Stimulated activated CD4-positive, alpha-beta T cell treated with anti-CD3 and anti-CD28 coated beads, Interleukin-1b, Interleukin-23, amount 100 ng/mL, for 1 hour (primary cell): ENCODE measurements at places on chromosomes 1 and 21.
A peak's percentile ranks its signal among the peaks of the same experiment; 100 is the strongest.

DNA sequence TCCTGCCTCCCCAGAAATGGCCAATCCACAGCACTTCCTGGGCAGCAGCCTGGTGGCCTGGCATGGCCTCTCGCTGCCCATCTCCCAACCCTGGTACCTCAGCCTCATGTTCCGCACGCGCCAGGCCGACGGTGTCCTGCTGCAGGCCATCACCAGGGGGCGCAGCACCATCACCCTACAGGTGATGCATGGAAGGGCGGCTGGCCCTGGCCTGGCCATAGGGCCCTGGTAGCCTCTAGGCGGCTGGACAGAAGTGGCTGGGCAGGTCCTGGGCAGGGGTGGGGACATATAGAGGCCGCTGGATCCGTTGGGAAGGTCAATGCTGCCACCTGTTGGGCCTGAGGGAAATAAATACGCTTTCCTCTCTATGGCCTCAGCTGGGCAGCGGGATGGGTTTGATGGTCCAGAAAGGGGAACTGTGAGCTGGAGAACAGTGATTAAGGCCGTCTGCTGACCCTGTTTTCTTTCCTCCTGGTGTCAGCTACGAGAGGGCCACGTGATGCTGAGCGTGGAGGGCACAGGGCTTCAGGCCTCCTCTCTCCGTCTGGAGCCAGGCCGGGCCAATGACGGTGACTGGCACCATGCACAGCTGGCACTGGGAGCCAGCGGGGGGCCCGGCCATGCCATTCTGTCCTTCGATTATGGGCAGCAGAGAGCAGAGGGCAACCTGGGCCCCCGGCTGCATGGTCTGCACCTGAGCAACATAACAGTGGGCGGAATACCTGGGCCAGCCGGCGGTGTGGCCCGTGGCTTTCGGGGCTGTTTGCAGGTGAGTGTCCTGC lies 14.4 kb downstream of the CELSR2 start:
- DNase-seq = peak; percentile 42

DNA sequence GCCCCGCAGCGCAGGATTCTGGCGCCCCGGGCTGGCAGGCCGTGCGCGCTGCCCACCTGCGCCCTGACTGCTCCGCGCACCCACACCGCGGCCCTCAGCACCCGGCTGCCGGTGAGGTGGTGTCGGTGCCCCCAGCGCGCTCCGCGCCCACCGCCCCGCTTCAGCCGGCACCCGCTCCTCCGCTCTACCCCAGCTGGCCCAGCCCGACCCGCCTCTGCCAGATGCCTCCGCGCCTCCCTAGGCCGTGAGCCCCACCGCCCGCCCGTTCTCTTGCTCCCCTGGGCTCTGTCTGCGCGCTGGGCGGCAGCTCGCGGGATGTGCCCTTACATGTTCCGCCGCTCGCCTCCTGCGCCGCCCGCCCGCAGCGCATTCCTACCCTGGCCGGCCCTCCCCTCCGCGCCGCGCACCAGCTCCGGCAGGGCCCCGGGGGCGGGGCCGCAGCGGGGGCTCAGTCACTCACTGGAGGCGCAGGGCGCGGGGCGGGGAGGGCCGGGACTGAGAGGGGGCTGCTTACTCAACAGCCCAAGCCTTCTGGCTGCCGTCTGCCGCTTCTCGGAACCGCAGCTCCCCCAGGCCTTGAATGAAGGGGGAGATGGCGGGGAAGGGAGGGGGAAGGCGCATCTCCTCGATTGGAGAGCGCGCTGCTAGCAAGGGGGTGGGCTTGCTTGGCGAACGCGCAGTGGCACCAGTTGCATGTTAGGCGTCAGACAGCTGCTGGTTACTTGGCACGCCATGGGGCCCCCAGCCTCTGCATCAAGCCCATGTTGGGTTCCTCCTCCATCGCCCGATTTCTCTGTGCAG lies at the start of gene PHLDA3:
TSS of gene PHLDA3 (minus strand) at position 345 of the 801 bp plus-strand sequence. CDS start 402 bp downstream, outside the sequence.
- DNase-seq = no peak

DNA sequence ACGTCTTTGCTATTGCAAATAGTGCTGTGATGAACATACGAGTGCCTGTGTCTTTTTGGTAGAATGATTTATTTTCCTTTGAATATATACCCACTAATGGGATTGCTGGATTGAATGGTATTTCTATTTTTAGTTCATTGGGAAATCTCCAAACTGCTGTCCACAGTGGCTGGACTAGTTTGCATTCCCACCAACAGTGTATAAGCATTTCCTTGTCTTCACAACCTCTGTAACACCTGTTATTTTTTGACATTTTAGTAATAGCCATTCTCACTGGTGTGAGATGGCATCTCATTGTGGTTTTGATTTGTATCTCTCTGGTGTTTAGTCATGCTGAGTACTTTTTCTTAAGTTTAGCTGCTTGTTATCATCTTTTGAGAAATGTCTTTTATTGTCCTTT lies 215.0 kb downstream of the FMN2 start:
- DNase-seq = no peak

DNA sequence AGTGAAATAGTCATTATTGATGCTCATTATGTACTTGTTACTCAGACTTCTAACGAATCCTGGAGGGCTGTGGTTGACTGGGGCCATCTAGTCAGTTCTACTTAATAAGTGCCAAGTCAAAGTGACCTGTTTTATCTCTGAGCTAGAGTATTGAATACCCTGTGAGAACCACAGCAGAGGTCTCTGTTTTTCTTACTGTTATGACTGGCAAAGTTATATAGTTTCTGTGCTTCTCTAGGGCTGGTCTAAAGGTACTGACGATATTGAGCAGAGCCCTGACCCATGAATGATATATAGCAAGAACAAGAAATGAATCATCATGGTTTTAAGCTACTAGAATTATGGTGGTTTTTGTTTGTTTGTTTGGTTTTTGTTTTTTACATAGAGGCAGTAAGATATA lies 555.8 kb downstream of the PLA2G4A start:
- no peak for DNase-seq

DNA sequence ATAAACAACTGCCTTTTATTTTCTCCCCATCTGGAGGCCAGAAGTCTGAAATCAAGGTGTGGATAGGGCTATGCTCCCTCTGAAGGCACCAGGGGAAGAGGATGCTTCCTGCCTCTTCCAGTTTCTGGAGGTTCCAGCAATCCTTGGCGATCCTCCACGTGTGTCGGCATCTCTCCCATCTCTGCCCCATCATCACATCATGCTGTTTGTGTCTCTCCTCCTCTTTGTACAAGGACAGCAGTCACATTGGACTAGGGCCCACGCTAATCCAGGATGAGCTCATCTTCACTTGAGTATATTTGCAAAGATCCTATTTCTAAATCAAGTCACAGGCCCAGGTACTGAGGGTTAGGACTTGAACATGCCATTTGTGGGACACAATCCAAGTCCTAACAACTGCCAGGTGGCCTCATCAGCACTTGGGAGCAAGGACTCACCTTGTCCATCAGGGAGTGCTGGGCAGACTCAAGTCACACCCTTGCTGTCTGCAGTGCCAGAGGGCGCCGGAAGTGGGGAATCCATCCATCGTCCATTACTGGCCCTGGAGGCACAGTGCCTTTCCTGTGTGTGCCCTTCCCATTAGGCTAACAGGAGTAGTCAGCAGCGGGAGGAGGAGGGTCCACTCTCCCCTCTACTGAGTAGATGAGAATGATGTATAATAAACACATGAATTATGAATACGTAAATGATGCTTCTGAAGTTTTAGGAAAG lies 185.4 kb upstream of the AJAP1 start:
- no peak for DNase-seq

DNA sequence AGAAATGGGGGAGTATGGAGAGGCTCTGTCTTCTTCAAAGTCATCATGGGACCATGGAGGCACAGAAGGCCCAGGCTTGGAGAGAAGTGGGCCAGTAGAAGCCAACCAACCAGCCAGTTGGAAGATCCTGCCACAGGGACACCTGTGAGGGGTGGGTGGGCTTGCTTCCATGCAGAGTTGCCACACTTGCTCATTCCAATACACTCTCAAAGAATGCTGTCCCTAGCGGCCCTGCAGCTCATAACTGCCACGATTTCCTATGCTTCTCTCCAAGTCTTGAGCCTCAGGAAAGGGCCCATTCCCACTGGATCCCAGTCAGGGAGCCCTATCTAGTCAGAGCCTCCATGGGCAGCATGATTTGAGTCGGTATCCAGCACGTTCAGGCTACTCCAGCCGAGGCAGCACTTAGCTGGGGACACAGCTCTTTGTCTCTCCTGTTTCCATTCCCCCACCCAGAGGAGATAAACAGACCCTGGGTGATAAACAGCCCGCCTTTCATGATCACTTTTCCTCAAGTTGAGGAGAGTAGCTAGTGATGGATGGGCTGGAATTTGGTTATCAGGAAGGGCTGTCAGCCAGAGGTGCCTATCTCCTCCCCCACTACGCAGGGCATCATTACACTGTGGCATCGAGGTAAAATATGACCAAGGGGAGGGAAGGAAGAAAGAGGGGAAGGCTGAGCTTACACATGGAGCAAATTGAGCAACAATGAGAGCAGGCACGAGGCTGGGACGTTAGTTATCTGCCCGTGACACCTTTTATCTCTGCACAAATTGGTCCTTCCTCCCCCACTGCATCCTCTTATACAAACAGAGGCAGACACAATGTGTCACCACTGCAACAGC lies 64.6 kb downstream of the ERI3 start:
- no peak for DNase-seq

DNA sequence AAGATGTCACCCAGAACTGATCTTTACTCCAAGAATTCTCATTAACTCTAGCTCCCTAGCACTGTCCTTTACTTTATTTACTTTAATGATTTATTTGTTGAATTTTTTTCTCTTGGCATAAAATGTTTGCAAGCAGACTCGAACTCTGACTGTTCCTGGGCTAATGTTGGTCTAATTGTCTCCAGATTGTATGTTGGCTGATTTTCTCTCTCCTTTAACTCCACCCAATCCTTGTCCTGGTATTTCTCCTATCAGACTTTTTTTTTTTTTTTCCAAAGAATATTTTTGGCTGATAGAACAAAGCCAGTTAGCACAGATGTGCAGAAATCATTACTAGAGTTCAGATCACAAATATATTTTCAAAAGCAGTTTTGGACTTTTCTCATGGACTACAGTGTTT lies 82.6 kb downstream of the ATF6 start:
- DNase-seq = no peak

- no peak for DNase-seq
These were observed 11.7 kb downstream of the UBE2G2 start for GRCh38 chr21:44789880-44790279.

- DNase-seq = no peak
These were observed 111.8 kb upstream of the PALMD start for GRCh38 chr1:99533909-99534637.

- no peak for DNase-seq
These were observed 93.3 kb upstream of the CD1D start for GRCh38 chr1:158087320-158087927.

DNA sequence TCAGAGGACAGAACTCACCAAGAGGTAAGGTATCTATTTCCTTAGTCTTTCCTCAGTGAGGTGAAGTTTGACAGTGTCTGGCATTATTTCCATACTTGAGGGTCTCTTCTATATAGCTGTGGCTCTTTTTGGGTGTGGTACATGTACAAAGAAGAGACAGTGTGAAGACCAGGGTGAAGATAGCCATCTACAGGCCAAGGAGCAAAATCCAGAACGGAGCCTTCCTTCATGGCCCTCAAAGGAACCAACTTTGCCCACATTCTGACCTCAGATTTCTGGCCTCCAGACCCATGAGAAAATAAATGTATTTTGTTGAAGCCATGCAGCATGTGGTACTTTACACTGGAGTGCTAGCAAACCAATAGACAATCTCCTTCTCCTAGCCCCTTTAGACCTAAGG lies 858.5 kb upstream of the B3GALT2 start:
- DNase-seq = no peak

DNA sequence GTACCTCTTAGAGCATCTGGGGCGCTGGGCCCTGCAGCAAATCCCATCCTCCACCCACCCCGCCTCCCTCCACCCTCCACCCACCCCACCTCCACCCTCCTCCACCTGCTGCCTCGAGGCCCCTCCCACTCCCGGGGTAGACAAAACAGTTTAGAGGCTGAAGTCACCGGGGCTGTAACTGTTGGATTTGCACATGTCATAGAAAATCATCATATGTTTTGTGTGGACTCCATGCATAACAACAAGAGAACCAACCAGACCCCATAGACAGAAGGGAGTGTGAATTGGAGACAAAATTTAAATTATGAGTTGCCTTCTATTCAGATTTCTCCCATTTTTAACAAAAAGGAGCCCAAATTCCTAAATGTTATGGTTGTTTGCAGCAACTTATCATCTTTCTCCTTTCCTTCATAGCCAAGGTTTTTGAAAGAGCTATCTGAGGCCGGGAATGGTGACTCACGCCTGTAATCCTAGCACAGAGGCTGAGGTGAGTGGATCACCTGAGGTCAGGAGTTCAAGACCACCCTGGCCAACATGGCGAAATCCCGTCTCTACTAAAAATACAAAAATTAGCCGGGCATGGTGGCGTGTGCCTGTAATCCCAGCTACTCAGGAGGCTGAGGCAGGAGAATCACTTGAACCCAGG lies 28.2 kb upstream of the LGALS8 start:
- DNase-seq = no peak

DNA sequence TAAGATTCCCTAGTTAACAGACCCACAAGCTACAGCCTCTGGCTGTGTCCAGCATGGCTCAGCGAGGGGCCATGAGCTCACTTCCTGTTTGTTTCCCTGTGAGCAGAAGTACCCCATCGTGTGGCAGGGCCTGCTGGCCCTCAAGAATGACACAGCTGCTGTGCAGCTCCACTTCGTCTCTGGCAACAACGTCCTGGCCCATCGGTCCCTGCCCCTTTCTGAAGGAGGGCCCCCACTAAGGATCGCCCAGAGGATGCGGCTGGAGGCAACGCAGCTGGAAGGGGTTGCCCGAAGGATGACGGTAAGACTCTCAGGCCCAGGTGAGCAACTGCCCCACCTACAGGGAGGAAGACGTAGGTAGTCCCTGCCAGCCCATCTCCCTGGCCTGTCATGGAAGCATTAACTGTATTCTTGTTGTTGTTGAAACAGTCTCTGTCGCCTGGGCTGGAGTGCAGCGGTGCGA lies 38.2 kb downstream of the ZBTB17 start:
- no peak for DNase-seq

- DNase-seq = no peak
These were observed 417.0 kb downstream of the PTBP2 start for GRCh38 chr1:97138515-97139032.

GRCh38 chr1:223201967-223202366 lies 58.9 kb upstream of the TLR5 start:
- DNase-seq = no peak
